ENCODE measurements at places on chromosomes 13 and 19.

DNA sequence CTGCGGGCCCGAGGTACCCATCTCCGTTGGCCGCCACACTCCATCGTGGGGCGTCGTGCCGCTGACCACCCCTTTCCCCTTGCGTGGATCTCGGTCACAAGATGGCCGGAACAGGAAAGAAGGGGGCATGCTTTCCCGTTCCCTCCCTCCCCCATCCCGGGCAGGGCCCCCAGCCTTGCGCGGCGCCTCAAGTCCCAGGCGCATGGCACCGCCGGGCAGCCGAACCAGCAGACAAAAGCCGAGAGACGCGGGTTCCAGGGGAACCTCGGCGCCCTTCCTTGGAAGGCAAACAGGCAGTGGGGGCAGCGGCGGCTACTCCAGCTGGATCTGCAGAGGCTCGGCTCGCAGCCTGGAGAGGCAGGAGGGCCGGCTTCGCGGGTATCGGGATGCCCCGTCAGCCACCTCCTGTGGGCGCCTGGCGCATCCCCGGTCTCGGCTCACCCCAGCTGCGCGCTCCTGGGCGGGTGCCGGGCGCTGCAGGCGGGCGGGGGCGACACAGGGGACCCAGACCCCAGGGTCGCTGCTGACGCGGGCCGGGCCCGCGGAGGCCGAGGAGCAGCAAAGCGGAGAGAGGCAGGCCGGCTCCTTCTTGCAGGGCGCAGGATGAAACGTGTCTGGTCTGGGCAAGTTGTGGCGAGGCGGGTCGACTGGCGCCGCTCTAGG is 439 bp downstream of the DZIP1 start:
- peak; percentile 35 for DNase-seq

- no peak for DNase-seq
Observed at GRCh38 chr13:51576754-51577153, 7.5 kb upstream of the WDFY2 start.

GRCh38 chr13:79680485-79680884 is 199.5 kb downstream of the NDFIP2 start:
- DNase-seq: no peak

GRCh38 chr13:51906581-51906980 is 44.8 kb downstream of the CCDC70 start:
- no peak for DNase-seq

- DNase-seq: no peak
Observed at GRCh38 chr13:36132376-36132775, 1.2 kb upstream of the DCLK1 start.

DNA sequence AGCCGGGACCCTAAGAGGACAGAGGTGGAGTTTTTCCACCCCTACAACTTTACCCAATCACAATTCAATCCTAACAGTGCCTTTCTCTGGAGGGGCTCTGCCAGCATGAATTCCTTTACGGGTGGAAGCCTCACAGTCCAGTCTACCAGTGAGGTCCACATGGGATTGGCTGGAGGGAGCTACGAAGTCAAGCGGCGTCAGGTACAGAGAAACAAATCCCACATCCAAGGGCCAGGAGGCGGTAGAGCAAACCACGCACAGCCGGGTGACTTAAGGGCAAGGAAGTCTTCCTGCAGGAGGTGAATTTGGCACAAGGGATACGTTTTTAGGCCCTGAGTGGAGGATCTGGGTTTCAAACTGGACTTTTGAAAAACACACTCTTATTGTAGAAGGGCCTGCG is 199.6 kb downstream of the UQCRFS1 start:
- DNase-seq: no peak

DNA sequence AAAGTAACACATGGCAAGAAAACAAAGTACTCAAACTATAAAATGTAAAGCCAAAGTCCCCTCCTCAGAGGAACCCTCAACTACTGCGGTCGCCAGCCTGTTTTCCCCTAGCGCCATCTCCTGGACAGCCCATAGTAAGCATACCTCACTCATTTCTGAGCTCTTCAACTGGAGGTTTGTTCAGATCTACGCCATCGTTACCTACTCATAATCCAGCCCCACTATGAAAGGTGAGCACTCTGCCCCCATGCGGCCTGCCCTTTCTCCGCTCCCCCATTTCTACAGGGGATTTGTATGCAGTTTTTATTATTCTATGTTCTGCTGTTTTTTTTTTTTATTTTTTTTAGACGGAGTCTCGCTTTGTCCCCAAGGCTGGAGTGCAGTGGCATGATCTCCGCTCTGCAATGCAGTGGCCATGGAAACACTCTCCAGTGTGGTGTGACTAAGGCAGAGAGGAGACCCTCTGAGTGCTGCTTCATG is 26.2 kb downstream of the OPA3 start:
- peak; percentile 82 for DNase-seq

- no peak for DNase-seq
Observed at GRCh38 chr19:44455100-44455499, 6.8 kb upstream of the ZNF229 start.

GRCh38 chr19:56258272-56258671 is 14.3 kb upstream of the EDDM13 start:
- no peak for DNase-seq

- no peak for DNase-seq
Observed at GRCh38 chr13:66974174-66974573, 256.0 kb downstream of the PCDH9 start.

DNA sequence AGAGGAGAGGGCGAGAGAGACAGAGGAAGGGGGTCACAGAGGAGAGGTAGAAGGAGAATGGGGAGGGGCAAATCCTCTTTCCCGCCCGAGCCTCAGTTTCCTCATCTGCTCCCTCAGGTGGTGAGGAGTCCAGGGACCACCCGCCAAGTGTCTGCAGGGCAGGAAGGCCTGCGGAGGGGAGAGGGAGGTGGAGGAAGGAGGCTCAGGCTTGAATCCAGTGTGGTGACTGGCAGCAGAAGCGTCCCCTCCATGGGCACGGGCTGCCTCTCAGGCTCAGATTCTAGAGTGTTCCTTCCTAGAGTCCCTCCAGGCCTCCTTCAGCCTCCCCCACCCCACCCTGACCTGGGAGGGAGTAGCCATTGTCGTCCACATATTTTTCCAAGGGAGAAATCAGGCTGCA is 16.5 kb upstream of the GARIN5A start:
- DNase-seq: no peak

GRCh38 chr19:17831419-17831888 is 10.1 kb upstream of the INSL3 start:
- DNase-seq: no peak

- DNase-seq: no peak
Observed at GRCh38 chr13:89763005-89763404, 1584.5 kb upstream of the MIR17HG start.

DNA sequence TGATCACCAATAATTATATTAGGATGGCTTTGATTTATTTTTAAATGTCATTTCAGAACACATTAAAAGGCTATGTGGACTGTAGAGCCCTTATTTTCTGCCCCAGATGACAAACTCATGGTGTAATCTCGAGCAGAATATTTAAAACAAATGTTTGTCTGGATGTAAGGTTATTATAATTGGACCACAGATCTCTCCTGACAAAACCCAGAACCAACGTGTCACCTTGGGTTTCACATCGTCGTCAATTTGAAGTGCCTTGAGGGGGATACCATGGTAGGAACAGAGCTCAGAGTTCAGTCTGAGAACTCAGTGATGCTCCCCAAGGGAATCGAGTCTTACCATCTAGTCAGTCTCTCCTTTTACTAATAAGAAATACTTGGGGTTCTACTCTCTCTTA is 2.8 kb downstream of the SACS start:
- DNase-seq: no peak

- no peak for DNase-seq
Observed at GRCh38 chr19:3024870-3025548, 4.1 kb downstream of the TLE2 start.

DNA sequence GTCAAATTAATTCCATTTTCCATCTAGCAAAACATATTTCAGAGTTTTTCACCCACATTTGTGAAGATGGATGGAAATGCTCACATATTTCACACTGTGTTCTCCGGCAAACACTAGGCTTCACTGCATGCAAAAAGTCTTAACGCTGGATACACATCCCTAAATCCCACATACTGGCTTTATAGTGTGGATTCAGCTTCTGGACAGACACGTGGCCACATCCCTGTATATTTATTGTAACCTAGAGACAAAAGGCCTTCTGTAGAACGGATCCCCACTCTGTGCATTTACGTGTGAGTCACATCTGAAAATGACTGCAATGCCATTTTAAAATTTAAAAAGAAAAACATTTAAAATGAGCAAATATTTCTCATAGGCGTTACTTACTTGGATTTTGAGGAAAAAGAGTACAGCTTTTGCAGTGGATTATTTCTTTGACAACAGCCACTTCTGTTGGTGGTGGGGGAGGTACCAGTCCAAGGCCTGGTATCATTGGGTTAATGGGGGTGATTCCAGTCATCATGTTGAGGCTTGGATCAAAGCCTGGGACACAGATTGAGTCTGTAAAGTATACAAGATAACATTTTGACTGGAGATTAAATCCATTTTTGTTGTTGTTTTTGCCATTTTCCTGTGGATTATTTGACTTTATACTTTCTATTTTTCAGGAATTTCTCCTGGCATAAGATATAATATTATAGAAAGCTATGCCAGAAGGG is 337.7 kb downstream of the DNAJC15 start:
- DNase-seq: peak; percentile 92

GRCh38 chr13:101982903-101983302 is 418.9 kb downstream of the FGF14 start:
- no peak for DNase-seq

GRCh38 chr19:13537454-13537853 is 31.2 kb upstream of the CACNA1A start:
- peak; percentile 3 for DNase-seq

- DNase-seq: peak; percentile 84
Observed at GRCh38 chr13:50685491-50685890, 158.0 kb downstream of the DLEU7 start.

- DNase-seq: no peak
Observed at GRCh38 chr19:51931921-51932320, 4.6 kb downstream of the ZNF613 start.

GRCh38 chr13:94878602-94879165 is 166.3 kb upstream of the SOX21 start:
- DNase-seq: no peak

GRCh38 chr13:94431574-94431973 is 47.9 kb downstream of the DCT start:
- no peak for DNase-seq

DNA sequence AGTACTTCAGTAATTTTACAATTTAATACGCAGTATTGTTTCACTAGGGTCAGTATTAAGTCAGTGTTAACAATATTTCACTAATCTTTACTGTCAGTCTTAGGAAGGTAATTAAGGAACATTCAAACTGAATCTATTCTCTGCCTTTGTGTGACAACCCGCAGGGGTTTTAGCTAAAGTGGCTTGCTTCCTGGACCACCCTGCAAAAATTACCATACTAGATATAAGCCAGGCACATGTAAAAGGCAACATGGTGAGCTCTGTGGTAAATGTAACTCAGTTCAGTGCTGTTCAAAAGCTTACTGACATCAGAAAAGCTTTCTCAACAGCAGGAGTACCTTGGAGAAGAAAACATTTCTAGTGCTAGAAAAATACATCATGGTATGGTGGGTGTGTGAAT is 116.7 kb downstream of the FREM2 start:
- no peak for DNase-seq

- no peak for DNase-seq
Observed at GRCh38 chr19:33752018-33752800, 44.5 kb upstream of the KCTD15 start.
